ENCODE measurements at places on chromosomes 3 and 15.

DNA sequence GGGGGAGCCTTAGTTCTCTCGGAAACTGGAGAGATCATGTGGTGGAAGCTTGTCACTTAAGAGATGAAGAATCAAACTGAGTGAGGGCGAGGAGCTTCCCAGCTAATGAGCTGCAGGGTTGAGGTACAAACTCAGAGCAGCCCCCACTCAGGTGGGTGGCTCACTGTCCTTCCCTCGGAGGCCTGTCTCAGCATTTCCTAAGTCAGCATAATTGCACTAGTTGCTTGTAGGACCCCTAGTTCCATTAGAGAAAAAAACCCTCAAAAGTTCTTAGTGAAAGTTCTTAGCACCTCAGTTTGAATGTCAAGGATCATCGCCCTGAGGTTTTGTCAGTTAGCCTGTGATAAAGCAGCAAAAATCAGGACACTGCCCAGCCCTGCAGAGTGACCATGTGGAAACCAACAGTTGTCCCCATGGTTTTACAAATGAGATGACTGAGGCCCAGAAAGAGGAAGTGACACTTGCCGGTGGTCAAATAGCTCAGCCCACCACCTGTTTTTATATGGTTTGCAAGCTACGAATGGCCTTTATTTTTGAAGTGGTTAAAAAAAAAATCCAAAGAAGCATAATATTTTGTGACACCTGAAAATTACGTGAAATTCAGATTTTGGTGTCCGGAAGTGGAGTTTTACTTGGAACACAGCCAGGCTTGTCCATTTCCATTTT lies 11.9 kb downstream of the SMAD6 start:
- DNase-seq = no peak

DNA sequence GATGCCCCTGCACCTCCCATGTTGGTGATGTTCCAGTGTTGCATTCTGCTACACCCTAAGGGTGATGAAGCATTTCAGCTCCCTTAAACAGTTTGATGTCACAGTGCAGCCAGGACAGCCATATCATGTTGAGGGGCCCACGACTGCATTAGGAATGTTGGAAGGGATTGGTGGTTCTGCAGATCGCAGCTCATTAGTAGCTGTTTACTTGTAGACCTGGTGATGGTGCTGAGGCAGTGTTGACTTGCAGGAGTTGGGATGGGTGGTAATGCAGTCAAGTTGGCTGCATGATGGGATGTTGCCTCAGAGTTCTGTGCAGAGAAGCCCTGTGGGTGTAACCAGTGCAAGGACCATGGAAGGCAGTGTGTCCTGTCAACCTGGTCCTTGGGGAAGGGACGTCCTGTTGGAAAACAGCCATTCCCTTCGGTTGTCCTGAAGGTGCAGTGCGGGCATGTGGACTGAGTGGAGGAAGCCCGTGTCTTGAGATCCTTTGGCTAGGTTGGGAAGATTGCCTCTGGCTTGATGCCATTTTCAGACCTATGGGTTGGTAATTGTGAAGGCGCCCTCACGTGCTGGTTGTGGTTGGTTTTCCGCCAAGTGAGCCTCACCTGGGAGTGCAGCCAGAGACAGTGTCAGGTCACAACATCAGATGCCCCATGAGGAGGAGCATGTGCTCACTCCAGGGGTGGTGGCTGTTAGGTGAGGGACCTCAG lies 100.7 kb downstream of the SNRPN start:
- no peak for DNase-seq

- no peak for DNase-seq
Measured at GRCh38 chr3:138646008-138646407, 37.4 kb downstream of the FAIM start.

GRCh38 chr3:171005648-171006047 lies 20.9 kb downstream of the SLC2A2 start:
- DNase-seq = no peak

- DNase-seq = no peak
Measured at GRCh38 chr3:131236421-131236820, 145.2 kb upstream of the NUDT16 start.

DNA sequence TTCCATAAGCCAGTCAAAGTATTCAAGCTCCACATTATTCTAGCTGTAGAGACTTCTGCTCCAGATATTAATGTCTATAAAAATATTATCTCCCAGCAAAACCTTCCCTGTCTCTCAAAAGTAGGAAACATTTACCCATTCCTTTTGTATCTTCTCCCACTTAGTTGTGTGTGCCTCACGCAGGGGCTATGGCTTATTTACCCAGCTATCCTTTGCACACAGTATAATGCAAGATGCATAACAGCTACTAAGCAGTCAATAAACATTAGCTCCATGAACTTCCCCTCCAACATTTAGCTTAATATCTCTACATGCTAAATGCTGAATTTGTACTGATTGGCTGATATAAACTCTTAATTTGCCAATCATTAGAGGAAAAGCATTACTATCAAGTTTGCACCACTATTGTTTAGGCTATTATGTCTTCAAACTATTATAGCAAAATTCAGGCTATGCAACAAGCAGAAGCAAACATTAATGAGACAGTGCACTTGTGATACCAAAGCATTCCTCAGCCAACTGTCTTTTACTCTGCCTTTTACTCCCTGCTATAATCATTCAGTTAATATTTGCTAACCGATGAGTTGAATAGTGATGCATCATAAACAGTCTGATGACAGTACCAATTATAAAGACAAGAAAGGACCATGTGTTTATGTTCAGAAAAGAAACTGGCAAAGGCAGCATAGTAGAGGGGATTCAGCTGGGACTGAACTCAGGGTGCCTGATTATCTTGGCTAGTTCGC lies 81.2 kb downstream of the PLCH1 start:
- no peak for DNase-seq

DNA sequence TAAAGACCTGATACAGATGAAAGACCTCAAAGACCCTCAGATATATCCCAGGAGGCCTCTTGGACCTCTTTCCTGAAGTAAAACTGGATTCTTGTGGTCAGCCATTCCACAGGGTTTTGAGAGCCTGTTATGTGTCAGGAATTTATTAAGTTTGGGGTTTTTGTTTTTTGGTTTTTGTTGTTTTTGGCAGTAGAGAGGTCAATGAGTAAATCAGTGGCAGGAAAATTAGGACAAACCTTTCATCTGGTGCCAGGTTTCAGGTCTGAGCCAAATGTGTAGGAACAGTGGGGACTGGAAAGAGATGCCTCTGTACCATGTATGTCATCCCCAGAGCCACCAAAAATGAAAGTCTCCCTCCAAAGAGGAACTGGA lies 520.4 kb upstream of the MDFIC2 start:
- DNase-seq = no peak

DNA sequence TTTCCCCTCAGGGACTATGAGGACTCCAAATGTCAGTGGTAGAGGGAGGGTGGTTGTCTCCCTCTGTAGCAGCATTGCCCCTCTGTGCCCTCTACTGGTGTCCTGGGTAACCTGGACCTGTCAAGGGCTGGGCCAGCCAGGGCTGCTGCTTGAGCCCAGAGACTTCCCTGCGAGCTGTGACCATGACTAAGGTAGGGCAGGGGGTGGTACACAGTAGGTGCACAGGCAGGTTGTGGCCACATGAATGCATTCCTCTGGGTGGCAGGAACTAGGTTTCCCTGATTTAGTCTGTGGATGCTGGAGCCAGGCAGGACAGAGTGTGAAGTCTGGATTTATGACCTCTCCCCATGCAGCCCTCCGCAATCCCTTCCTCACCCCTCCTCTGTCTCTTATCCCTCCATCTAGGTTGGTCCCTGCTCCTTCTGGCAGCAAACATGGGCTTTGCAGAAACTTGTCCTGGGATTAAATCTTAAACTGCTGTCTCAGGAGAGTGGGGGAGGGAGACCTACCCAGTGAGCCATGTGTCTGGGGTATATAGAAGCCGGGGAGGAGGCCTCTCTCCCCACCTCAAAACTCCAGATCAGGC lies 8.7 kb upstream of the SEMA3F start:
- DNase-seq = no peak

DNA sequence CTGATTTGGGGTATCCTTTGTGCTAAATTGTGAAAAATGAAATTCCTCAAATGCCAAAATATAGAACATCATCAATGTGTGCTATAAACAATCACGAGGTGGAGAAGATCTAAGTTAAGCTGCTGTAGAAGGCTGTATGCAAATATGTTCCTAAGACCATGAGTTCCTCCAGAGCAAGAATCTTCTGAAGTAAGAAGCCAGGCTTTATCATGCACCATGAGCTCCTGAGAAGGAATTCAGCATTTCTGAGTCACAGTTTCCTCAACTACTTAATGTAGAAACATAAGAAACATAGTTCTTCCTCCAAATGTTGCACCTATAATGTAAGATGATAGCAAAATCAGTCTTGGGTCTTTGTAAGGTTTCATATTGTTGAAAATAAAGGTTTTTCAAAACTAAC lies 241.7 kb upstream of the MDFIC2 start:
- no peak for DNase-seq

DNA sequence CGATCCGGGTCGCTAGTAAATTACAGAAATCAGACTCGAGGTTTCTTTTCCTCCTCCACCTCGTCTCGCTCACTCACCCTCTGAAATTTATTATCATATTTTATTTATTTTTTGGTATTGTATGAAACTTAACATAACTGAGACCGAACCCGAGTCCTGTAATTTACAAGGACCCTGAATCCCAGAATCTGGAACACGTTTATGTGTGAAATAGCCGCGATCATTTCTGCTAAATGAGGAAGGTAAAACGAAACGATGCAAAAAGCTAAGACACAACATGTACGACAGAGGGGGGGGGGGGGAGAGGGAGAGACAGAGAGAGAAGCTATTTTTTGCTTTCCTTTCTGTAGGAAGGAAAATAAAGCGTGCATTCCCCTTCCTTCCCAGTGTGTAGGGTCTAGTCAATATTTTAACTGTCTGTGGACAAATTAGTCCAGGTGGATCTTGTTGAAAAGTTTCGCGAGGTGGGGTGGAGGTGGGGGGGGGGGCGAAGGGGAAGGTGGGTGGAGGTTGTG lies 1.6 kb downstream of the BBX start:
- no peak for DNase-seq

GRCh38 chr3:16241225-16241624 lies 23.5 kb downstream of the DPH3 start:
- DNase-seq = no peak

- no peak for DNase-seq
Measured at GRCh38 chr3:50493086-50493485, 10.3 kb downstream of the CACNA2D2 start.

- DNase-seq = no peak
Measured at GRCh38 chr3:159301961-159302360, 500.1 kb downstream of the MFSD1 start.

GRCh38 chr3:115245899-115246298 lies 98.8 kb upstream of the ZBTB20 start:
- DNase-seq = no peak

GRCh38 chr15:87804451-87804850 lies 452.1 kb downstream of the NTRK3 start:
- DNase-seq = no peak

DNA sequence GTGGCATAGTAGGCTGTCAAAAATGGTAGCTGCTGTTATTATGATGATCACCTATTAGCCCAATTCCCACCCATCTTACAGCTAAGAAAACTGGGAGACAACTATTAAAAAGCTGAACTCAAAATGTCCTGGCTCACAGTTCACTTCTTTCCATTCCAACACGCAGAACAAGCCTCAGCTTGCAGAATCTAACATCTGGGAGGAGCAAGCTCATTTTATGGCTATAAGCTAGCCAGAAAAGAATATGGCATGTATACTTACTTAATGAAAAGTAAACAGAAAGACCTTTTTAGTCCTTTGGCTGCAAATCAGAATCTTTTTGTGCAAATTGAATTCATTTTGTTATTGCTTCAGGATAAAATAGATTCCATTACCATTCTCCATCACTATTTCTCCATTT lies 34.8 kb upstream of the CFAP20DC start:
- no peak for DNase-seq

- no peak for DNase-seq
Measured at GRCh38 chr15:67915461-67916374, 75.9 kb upstream of the RNU6-1 start.

GRCh38 chr3:166844329-166844728 lies 535.8 kb downstream of the ZBBX start:
- DNase-seq = no peak

DNA sequence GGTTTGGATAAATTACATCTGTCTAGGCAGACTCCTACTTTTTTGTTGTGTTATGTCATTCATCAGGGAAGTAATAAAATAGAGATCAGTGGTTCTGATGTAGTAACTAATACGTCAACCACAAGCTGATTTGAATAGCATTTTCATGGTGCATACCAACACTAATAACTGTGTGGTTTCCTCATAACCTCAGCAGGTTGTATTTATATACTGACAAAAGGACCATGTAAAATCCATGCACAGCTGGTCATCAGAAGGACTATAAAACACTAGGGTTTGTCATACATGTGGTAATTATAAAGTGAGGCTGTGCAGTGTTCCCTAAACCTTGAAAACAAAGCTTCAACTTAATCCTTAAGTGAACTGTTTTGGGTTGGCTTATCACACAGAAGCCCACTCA lies 216.8 kb upstream of the RBMS3 start:
- no peak for DNase-seq

DNA sequence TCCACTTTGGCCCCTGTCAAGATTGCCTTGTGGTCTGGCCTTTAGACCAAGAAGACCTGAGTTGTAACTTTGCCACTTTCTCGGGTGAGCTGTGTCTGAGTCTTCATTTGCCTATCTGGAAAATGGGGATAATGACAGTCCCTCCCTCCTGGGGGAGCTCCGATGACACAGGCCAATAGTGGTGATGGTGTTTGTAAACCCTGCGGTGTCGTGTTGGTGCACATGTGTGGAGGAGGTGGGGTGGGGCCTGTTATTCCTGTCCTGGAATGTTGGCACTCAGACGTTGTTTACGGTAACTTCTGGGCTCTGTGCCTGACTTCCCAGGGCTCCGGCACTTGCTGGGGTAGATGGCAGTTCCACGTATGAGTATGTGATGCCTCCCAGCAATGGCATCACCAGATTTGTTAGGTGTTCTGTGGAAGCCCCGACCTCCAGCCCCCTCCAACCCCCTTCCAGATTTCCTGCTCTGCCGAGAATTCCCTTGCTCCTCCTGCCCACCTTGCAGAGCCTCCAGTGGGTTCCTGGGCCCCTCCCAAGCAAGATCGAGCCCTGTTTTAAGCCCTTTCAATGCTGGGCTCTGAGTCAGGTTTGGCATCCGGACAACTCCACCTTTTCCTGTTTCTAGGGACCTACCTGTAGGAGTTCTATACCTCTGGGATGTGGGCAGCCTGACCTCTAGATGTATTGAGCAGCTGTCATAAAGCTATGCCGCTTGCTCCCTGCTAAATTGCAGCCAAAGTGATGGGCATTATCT lies 31.4 kb downstream of the HRH1 start:
- DNase-seq = no peak

DNA sequence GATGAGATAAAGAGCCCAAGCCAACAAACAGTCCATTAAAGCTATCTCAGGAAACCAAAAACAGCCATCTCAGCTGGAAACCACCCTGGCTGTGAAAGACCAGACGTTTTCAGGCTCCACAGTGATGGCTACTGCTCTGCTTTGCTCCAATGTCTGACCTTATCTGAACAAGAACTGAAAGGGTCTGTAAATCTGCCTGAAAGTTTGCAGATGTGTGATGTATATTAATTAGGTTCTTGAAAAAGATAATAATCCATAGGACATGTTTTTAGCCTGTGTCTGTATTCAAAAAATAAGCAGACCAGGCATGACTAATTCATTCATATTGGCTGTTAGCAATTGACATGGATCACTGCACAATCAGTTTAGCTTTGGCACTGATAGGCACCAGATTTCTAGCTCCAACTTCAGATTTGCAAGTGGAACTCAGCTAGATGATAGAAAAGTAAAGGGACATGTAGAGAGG lies 611.4 kb upstream of the NAALADL2 start:
- DNase-seq = no peak

GRCh38 chr15:89647191-89647851 lies 7.9 kb downstream of the KIF7 start:
- DNase-seq = peak; percentile 45

GRCh38 chr3:42301446-42302175 lies 35.6 kb upstream of the CCK start:
- no peak for DNase-seq

- DNase-seq = no peak
Measured at GRCh38 chr3:156776031-156776430, 50.1 kb upstream of the LEKR1 start.
